ENCODE measurements at places on chromosomes 12 and 14.
A peak's percentile ranks its signal among the peaks of the same experiment; 100 is the strongest.

DNA sequence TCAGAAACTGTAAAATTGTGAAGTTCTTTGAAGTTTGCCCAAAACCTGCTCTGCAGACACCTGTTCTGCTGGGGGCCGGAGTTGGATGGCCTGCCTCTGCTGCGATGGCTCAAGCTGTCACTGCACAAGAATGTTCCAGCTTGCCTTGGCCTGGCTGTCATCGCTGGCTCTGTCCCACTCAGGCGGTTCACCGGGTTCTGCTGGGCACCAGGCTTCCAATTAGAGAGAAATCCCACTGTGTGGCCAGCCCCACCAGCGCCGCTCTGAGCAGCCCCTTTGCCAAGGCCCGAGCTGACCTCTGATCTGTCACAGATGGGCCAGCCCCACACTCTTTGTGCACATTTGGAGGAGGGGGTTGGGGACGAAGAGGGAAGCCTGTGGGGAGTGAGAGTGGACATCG is 71.7 kb upstream of the GPATCH2L start:
- DNase-seq: no peak

- no peak for DNase-seq
Measured at GRCh38 chr12:116736962-116737773, 701 bp downstream of the SPRING1 start.

GRCh38 chr12:55829967-55830600 is 697 bp upstream of the DNAJC14 start:
- peak; percentile 35 for DNase-seq

GRCh38 chr12:68521321-68521839 is 89.3 kb upstream of the RAP1B start:
- peak; percentile 65 for DNase-seq

- no peak for DNase-seq
Measured at GRCh38 chr14:24247422-24247821, 5.0 kb upstream of the TINF2 start.
